ENCODE measurements at places on chromosomes 12 and 14. TPM values are rescaled to one million over a fixed set of nuclear protein-coding genes. Genes with fewer than 3 reads are reported as not detected.

Gene UTP20
- 16.0 TPM for total RNA-seq

Gene TARBP2
- 37.9 TPM for total RNA-seq

Gene GPRC5A
- 6.6 TPM for total RNA-seq

Gene PNP
- total RNA-seq = 95.3 TPM

Gene NGB
- total RNA-seq = 0.24 TPM

Gene EFS
- 7.7 TPM for total RNA-seq

Gene SRRM4
- total RNA-seq = not detected

Gene SLC5A8
- not detected for total RNA-seq

Gene DTX1
- total RNA-seq = not detected

Gene GLT8D2
- total RNA-seq = 0.43 TPM

Gene PLEK2
- 50.1 TPM for total RNA-seq

Gene TMEM179
- total RNA-seq = not detected

Gene LYZ
- not detected for total RNA-seq

Gene FGF23
- not detected for total RNA-seq

Gene TAS2R42
- not detected for total RNA-seq

Gene LRRC10
- total RNA-seq = not detected

Gene METTL1
- 5.5 TPM for total RNA-seq

Gene AMHR2
- not detected for total RNA-seq

Gene KRT78
- total RNA-seq = 1.3 TPM

Gene CLEC2A
- not detected for total RNA-seq

Gene RPS6KA5
- 4.5 TPM for total RNA-seq

Gene TCP11L2
- total RNA-seq = 21.7 TPM

Gene SIRT4
- 0.96 TPM for total RNA-seq

Gene FAM177A1
- total RNA-seq = 37.4 TPM

Gene DNAJC22
- 0.72 TPM for total RNA-seq

Gene HCAR3
- total RNA-seq = 8.9 TPM

Gene KRT72
- not detected for total RNA-seq
